ENCODE measurements at places on chromosomes 7 and 10.

DNA sequence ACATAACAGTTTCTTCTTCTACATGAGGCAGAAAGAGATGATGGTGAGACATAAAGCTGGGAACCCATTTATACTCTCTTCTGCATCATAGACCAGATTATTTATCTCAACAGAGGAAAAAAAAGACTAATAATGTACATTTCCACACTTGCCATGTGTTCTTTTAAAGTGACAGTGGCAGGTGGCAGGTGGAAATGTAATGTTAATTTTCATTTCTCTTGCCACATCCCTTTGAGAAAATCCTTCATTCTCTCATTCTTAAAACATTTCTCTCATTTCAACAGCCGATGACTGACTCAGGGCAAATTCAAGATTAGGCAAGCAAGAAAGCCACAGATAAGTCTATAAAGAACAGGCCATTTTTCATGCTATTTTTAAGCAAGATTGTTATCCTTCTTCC, 635.6 kb upstream of the SORCS1 start:
- no peak for DNase-seq

GRCh38 chr7:155787171-155787851, 25.0 kb downstream of the SHH start:
- DNase-seq: no peak

- DNase-seq: no peak
These were observed 29.8 kb downstream of the PRR15 start for GRCh38 chr7:29593459-29593858.

- no peak for DNase-seq
These were observed 62.8 kb downstream of the PDZD8 start for GRCh38 chr10:117312430-117312829.

DNA sequence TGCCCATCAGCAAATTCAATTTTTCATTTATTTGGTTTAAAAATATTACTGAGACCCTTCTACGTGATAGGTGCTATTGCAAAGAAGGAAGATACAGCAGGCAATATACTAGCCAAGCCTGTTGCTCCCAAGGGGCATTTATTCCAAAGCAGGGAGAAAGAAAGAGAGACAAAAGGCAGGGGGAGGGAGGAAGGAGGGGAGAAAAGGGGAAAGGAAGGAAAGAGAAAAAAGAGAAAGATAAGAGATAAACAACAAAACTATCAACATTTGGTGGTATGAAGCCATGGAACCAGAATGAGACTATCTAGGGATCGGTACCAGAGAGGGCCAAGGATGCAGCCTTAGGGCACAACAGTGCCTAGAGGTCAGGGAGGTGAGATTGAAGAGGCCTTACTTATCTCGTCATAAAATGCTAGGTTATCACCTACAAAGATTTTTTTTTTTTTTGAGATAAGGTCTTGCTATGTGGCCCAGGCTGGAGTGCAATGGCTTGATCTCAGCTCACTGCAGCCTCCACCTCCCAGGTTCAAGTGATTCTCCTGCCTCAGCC, 55.3 kb upstream of the CAPZA2 start:
- no peak for DNase-seq

All from activated T-cell treated with anti-CD3 and anti-CD28 coated beads, Interleukin-2, amount 50 U/mL, for 24 hours (primary cell).